ENCODE measurements at places on chromosomes 5 and 9.

DNA sequence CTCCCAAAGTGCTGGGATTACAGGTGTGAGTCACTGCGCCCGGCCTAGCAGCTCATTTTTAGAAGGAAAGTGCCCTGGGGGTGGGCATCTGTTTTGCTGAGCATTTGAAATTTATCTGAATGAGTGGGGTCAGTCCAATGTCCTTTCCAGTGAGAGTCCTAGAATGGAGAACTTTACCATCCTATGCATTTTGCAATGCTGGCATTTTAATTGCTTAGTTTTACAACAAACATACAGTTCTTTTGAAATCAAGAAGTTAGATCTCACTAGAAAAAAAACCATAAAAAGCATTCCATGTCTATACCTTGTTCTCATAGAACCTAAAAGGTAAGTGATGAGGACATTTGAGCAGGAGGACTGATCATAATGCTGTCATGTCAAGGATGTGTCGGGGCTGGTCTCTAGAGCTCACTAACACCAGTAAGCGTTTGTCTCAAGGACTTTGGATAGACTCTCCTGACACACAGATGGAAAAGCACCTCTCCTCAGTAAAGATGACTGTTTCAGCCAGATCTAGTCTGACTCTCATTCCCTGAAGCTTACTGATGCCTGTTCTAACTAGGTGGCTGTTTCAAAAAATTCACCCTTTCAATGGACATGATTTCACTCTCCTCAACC, 83.9 kb downstream of the DCP2 start:
- no peak for DNase-seq

DNA sequence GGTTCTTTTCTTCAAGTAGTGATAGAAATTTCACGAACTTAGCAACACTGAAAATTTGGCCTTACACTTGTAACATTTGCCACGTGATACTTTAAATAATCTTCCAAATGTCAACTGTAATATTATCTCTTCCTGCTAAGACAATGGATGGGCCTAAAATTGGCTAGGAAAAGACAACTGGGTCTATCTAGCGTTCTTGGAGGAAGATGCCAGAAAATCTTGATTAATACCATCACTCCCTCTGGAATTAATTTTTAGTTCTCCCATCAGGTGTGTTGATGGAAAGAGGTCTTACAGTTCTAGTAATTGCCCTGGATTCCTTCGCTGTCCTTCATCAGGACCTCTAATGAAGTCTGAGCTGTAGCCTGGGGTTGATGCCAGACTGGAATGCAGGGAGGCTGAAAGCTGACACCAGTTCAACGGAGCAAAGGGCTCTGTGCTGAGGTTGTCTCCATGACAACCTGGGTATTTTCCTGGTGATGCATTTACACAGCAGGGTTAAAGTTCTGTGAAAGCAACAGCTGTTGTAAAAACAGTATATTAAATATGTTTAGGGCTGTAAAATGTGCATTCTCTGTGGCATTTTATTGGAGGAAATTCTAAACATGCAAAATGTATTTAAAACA, 92.3 kb downstream of the GAS1 start:
- DNase-seq, result no peak

- no peak for DNase-seq
These were observed 77.1 kb downstream of the MUSK start for GRCh38 chr9:110745676-110746075.

- no peak for DNase-seq
These were observed 13.7 kb downstream of the DOCK2 start for GRCh38 chr5:169650701-169651331.

- no peak for DNase-seq
These were observed 8.0 kb downstream of the EBF1 start for GRCh38 chr5:159091596-159092331.

GRCh38 chr5:143036146-143036927, 266.2 kb downstream of the ARHGAP26 start:
- DNase-seq, result no peak

GRCh38 chr5:169805937-169806700, 169.0 kb downstream of the DOCK2 start:
- no peak for DNase-seq

GRCh38 chr9:127754099-127755060, 19.3 kb upstream of the TOR2A start:
- DNase-seq, result no peak

- DNase-seq, result no peak
These were observed 40.6 kb upstream of the FAM120AOS start for GRCh38 chr9:93493949-93494348.

DNA sequence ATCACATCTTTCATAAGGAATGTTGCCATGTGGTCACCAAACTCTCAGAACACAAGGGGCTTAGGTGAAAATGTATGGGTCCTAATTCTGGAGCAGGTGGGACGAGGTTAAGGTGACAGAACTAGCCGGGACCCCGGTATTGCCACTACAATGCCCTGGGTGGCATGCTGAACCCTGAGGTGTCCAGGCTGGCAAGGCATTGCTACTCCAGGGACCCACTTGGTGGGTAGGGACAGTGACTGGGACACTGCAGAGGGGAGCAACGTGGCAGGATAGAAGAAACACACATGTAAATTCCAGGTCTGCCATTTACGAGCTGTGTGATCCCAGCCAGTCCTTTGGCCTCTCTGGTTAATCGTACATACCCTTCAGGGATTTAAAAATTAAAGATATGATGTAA, 206.9 kb upstream of the MVB12B start:
- DNase-seq, result no peak

GRCh38 chr9:70065572-70065971, 21.9 kb downstream of the MAMDC2 start:
- DNase-seq, result no peak

All from NCI-H460 (cell line).